Activated CD4-positive, alpha-beta T cell treated with anti-CD3 and anti-CD28 coated beads for 24 hours (primary cell): ENCODE measurements at places on chromosomes 5 and 9.

- DNase-seq = no peak
These were observed 4.2 kb downstream of the SMC5 start for GRCh38 chr9:70262948-70263347.

DNA sequence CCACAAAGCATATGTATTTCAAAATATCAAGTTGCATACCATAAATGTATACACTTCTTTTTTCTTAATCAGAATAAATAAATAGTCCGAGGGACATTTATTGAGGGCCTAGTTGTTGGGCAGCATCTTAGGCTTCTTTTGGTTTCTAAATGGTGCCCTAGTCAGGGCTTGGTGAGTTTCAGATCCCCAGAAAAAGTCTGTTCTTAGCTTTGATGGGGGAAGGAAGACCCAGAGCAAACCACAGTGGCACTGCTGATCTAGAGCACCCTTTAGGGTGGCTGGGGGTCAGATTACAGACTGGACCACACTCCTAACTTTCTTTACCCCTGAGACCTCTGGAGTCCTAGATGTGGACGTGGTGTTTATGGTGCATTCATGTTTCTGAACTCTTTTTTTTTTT lies 97.8 kb downstream of the C9orf152 start:
- DNase-seq = no peak

GRCh38 chr5:167460449-167461020 lies 830.9 kb upstream of the WWC1 start:
- DNase-seq = no peak

DNA sequence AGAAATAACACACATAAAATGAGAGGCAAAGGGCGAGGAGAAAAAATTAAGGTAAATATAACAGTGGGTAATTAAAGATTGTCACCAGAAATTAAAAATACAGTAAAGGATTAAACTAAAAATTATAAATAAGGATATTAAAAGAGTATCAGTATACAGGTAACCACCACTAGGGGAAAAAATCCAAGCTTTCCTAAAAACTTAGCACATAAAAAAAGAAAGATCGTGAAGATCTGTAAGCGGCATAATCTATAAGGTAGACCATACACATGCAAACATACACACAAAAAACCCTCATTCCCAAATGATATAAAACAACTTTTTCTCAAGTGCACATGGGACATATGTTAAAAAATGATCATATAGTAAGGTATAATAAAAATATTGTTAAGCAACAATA lies 577.3 kb upstream of the NUDT12 start:
- no peak for DNase-seq

DNA sequence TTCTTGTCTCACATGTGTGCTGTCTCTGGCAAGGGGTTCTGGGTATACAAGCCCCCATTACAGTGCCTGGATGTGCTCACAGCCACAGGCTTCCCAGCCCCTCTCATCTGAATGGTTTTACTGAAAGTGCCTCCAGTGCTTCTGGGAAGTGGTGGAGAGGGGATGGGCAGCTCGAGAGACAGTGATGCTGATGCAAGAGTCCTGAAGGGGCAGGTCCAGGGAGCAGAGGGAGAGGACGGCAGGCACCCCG lies 93.5 kb downstream of the PHF2 start:
- DNase-seq = no peak

DNA sequence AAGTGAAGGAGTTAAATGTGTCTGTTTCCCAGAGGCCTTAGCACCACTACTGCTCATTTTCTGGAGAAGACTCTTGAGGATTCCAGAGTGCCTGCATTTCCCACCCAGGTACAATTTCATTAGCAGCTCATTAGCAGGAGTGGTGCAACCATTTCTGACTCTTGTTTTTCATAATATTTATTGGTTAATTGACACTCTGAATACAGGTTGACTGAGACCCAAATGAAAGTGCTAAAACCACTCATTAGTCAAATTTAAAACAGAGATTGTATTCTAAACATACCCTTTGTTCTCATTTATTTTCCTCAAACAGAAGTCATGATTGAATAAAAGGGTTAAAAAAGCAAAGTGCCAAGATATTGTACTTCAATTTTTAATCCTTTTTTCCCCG lies 134.5 kb downstream of the SIL1 start:
- no peak for DNase-seq
